ENCODE measurements at places on chromosomes 11 and 22.
A peak's percentile ranks its signal among the peaks of the same experiment; 100 is the strongest.

DNA sequence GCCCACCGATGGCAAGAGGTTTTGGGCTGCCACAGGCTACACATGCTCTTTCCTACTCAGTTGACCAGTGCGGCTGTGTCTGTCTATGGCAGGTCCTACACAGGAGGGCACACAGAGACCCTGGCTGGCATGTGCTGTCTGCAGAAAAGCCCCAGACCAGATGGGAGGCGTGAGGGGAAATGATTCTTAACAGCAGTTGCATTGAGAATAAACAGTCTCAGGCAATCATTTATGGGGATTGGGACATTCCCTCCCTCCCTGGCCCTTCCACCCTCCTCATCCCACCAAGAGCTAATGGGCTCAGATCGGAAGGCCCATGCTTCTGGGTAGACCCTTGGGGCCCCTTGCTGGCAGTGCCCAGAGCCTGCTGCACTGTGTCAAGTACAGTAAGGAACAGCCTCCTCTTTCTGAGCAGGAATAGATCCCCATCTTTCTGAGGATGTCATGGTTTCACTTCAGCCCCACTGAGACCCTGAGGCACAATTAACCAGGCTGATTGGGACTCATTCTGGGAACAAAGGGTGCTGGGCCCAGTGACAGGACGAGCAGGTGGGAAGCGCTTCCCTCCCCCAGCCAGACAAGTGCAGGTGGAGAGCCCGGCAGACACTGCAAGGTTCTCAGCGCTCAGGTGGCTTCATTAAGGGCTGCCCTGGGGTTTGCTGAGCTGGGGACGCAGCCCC, 28.3 kb downstream of the TSPAN18 start:
- H3K27me3 ChIP-seq = peaks cover 11% of the 10 kb centered on the region
- no peak for DNase-seq
- H3K27ac ChIP-seq = no peak overlapping the region
- no peak overlapping the region for H3K4me3 ChIP-seq
- no peaks in the 10 kb centered on the region for H3K4me1 ChIP-seq

DNA sequence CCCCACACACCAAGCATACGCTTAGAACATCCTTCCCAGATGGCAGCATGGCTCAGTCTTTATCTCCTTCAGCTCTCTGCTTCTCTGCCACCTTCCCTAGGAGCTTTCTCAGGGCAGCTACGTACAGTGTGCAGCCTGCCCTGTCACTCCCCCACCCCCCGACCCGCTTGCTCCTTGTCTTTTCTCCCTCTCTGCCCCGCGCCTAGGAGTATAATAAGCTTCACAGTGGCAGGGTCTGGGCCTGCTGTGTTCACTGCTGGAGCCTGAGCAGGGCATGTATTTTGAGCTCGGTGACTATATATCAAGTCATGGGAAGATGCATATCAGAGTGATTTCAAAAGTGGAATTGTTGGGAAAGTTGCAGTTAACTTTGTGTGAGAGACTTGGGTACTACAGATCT, 55.8 kb upstream of the ADSL start:
- H3K4me3 ChIP-seq = peak overlapping the region; percentile 8
- peaks cover 62% of the 10 kb centered on the region for H3K4me1 ChIP-seq
- no peaks in the 10 kb centered on the region for H3K27me3 ChIP-seq
- H3K27ac ChIP-seq = peak overlapping the region; percentile 92

GRCh38 chr11:108697872-108698473, 33.1 kb downstream of the DDX10 start:
- peaks cover 17% of the 10 kb centered on the region for H3K36me3 ChIP-seq
- H3K4me1 ChIP-seq = no peaks in the 10 kb centered on the region
- no peaks in the 10 kb centered on the region for H3K27me3 ChIP-seq

- H3K4me1 ChIP-seq = peaks cover 40% of the 10 kb centered on the region
- H3K4me3 ChIP-seq = peak overlapping the region; percentile 100
- H3K36me3 ChIP-seq = peaks cover 28% of the 10 kb centered on the region
- H3K27me3 ChIP-seq = peaks cover 2% of the 10 kb centered on the region
These were observed 796 bp upstream of the SF3B2 start for GRCh38 chr11:66051371-66051765.

DNA sequence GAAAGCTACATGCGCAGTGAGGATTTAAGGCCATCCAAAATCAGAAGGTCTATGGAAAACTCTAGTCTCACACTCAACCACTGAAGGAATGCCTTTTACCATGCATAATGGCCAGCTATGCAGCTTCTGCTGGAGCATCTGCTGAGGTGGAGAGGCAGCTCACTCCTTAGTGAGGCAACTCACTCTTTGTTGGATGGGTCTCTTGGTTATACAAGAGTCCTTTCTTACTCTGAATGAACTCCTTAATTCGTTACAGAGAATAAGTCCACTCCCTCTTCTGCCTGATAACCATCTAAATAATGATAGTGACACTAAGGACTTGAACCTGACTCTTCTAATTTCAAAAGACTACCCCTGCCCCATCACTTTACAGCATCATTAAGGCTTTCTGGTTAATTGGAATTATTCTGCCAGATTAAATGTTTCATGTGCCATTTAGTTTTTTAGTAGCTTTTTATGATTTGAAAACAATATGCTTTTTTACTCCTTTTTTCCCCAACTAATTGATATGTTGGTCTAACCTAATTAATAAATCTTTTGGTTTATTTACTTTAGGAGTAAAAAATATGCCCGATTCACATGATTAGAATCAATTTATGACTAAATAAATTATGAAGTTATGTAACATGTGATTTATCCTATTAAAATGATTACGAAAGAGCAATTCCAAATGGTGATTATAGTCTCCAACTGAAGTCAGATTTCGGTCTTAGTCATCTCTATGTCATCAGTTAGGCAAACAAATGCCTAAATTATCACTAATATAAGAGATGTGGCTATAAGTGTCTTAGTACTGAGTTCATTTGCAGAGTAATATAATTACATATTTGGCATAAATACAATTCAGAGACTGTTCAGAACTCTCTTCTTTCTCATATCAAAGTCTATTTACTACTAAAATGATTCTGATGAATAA, 286.7 kb upstream of the CCDC90B start:
- H3K4me1 ChIP-seq = no peaks in the 10 kb centered on the region
- H3K4me3 ChIP-seq = no peak overlapping the region
- no peaks in the 10 kb centered on the region for H3K36me3 ChIP-seq
- DNase-seq = no peak
- no peak overlapping the region for H3K27ac ChIP-seq

DNA sequence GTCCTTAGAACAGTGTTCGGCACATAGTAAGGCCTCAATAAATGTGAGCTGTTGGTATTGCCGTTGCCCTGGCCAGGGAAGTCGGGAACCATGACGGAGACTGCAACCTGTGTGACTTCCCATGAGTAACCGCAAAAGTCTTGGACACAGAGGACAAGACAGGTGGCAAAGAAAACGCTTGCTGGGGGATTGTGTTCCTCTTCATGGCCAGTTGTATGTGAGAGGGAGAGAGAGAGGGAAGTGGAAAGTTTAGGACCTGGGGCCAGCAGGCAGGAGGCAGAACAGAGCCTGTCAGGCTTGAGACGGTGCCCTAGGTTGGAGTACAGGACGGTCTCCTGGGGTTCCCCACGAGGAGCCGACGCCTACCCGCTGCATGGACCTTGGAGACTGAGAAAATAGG, 90.2 kb downstream of the CEP164 start:
- H3K27ac ChIP-seq = no peak overlapping the region
- DNase-seq = no peak
- peaks cover 2% of the 10 kb centered on the region for H3K36me3 ChIP-seq
- no peak overlapping the region for H3K4me3 ChIP-seq
- no peaks in the 10 kb centered on the region for H3K4me1 ChIP-seq

DNA sequence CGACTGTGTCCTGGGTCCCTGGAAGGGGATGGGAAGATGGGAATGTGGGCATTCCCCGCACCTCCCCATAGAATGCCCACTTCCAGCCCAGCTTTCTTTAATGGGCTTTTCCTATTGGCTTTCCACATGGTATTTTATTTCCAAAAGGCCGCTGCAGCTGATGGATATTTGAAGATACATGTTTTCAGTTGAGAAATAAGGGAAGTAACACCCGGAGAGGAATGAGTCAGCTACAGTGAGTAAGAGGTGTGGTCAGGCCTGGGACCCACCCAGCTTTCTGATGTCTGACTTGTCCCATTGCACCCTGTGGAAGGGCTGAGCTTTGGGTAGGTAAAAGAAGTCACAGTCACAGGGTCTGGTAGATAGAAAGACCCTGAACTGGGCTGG, 476.9 kb downstream of the MIAT start:
- DNase-seq = no peak
- peaks cover 7% of the 10 kb centered on the region for H3K4me1 ChIP-seq
- H3K27ac ChIP-seq = no peak overlapping the region
- no peak overlapping the region for H3K4me3 ChIP-seq

- no peaks in the 10 kb centered on the region for H3K27me3 ChIP-seq
- H3K4me3 ChIP-seq = no peak overlapping the region
- no peak for DNase-seq
- H3K36me3 ChIP-seq = peaks cover 13% of the 10 kb centered on the region
These were observed 5.4 kb upstream of the MAPK8IP1 start for GRCh38 chr11:45879803-45880686.

- H3K27ac ChIP-seq = no peak overlapping the region
- H3K4me3 ChIP-seq = no peak overlapping the region
- H3K36me3 ChIP-seq = no peaks in the 10 kb centered on the region
These were observed 3.6 kb upstream of the SLC5A4 start for GRCh38 chr22:32258791-32259190.

- H3K27ac ChIP-seq = no peak overlapping the region
- peaks cover 3% of the 10 kb centered on the region for H3K4me1 ChIP-seq
- no peaks in the 10 kb centered on the region for H3K36me3 ChIP-seq
- peak overlapping the region; percentile 33 for H3K4me3 ChIP-seq
These were observed 33.9 kb downstream of the PRDM11 start for GRCh38 chr11:45180179-45180847.

- peaks cover 3% of the 10 kb centered on the region for H3K36me3 ChIP-seq
- peak overlapping the region; percentile 73 for H3K27ac ChIP-seq
- DNase-seq = peak; percentile 18
- peak overlapping the region; percentile 50 for H3K4me3 ChIP-seq
- H3K27me3 ChIP-seq = peaks cover 27% of the 10 kb centered on the region
These were observed 160.4 kb downstream of the BRD1 start for GRCh38 chr22:49667236-49667635.

- DNase-seq = no peak
- H3K4me1 ChIP-seq = peaks cover 40% of the 10 kb centered on the region
- no peaks in the 10 kb centered on the region for H3K27me3 ChIP-seq
- no peak overlapping the region for H3K4me3 ChIP-seq
- H3K27ac ChIP-seq = no peak overlapping the region
These were observed 13.8 kb upstream of the MTFP1 start for GRCh38 chr22:30411780-30412179.

GRCh38 chr11:34915136-34916014, 804 bp downstream of the APIP start:
- H3K4me3 ChIP-seq = peak overlapping the region; percentile 98
- peaks cover 23% of the 10 kb centered on the region for H3K36me3 ChIP-seq

GRCh38 chr22:49901457-49901856, 16.8 kb downstream of the ALG12 start:
- no peak for DNase-seq
- no peaks in the 10 kb centered on the region for H3K27me3 ChIP-seq
- no peak overlapping the region for H3K4me3 ChIP-seq
- no peak overlapping the region for H3K27ac ChIP-seq

GRCh38 chr11:131885431-131885830, 515.0 kb downstream of the NTM start:
- H3K36me3 ChIP-seq = no peaks in the 10 kb centered on the region
- no peak overlapping the region for H3K27ac ChIP-seq
- H3K27me3 ChIP-seq = no peaks in the 10 kb centered on the region
- DNase-seq = no peak

GRCh38 chr22:20865875-20866445, 7.2 kb downstream of the SNAP29 start:
- H3K4me3 ChIP-seq = no peak overlapping the region
- H3K36me3 ChIP-seq = peaks cover 23% of the 10 kb centered on the region
- H3K27me3 ChIP-seq = no peaks in the 10 kb centered on the region

- peaks cover 3% of the 10 kb centered on the region for H3K4me1 ChIP-seq
- peaks cover 53% of the 10 kb centered on the region for H3K27me3 ChIP-seq
These were observed 3.7 kb upstream of the KCNC1 start for GRCh38 chr11:17730608-17731462.

DNA sequence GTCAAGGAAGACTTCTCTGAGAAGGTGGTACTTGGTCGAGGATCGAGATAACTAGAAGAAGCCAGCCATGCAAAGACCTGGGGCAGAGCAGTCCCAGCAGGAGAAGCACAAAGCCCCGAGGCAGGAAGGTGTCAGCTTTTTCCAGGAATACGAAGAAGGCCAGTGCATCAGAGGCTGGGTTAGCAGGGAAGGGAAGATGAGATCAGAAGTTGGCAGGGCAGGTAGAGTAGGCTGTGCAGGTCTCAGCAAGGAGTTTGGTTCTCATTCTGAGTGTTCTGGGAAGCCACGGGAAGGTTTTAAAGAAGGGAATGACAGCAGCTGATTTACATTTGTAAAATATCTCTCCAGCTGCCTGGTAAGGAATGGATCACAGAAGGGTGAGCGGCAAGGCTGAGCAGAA, 111.3 kb downstream of the TENM4 start:
- H3K36me3 ChIP-seq = no peaks in the 10 kb centered on the region
- H3K27me3 ChIP-seq = no peaks in the 10 kb centered on the region
- no peaks in the 10 kb centered on the region for H3K4me1 ChIP-seq
- no peak overlapping the region for H3K4me3 ChIP-seq
- DNase-seq = no peak
- H3K27ac ChIP-seq = no peak overlapping the region

- no peak overlapping the region for H3K27ac ChIP-seq
- no peak for DNase-seq
- no peak overlapping the region for H3K4me3 ChIP-seq
- peaks cover 19% of the 10 kb centered on the region for H3K27me3 ChIP-seq
- no peaks in the 10 kb centered on the region for H3K36me3 ChIP-seq
These were observed 7.7 kb downstream of the CCDC73 start for GRCh38 chr11:32786811-32787210.

- H3K4me1 ChIP-seq = peaks cover 2% of the 10 kb centered on the region
- H3K36me3 ChIP-seq = no peaks in the 10 kb centered on the region
- H3K27me3 ChIP-seq = no peaks in the 10 kb centered on the region
- H3K27ac ChIP-seq = no peak overlapping the region
- no peak overlapping the region for H3K4me3 ChIP-seq
These were observed 40.0 kb downstream of the KCNJ4 start for GRCh38 chr22:38415046-38415445.

DNA sequence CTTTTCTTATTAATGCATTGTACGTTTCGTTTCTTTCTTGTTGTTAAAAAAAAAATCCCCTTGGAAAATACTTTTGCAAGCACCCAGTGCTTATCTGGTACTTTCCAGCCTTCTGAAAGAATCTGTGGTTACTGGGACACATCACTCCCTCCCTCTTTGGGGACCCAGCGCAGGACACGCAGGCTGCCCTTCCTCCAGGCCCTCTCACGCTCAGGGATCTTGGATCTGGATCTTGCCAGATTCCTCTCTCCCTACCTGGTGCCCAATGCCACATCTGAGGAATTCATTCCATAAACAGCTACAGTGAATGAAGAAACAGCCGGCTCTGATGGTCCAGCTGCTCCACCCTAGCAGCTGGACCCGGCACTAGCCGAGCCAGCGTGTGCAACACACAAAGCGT, 55.7 kb downstream of the PHF21B start:
- no peaks in the 10 kb centered on the region for H3K4me1 ChIP-seq
- no peaks in the 10 kb centered on the region for H3K27me3 ChIP-seq
- H3K36me3 ChIP-seq = no peaks in the 10 kb centered on the region

GRCh38 chr11:122847466-122847865, 9.2 kb downstream of the CRTAM start:
- H3K36me3 ChIP-seq = no peaks in the 10 kb centered on the region
- no peak overlapping the region for H3K27ac ChIP-seq

- no peak for DNase-seq
- no peaks in the 10 kb centered on the region for H3K4me1 ChIP-seq
- no peak overlapping the region for H3K4me3 ChIP-seq
- no peak overlapping the region for H3K27ac ChIP-seq
- no peaks in the 10 kb centered on the region for H3K36me3 ChIP-seq
These were observed 6.1 kb downstream of the FADS3 start for GRCh38 chr11:61885166-61885778.

GRCh38 chr22:37985050-37985585, 763 bp upstream of the SOX10 start:
- H3K27me3 ChIP-seq = no peaks in the 10 kb centered on the region
- no peak for DNase-seq
- no peak overlapping the region for H3K4me3 ChIP-seq
- H3K4me1 ChIP-seq = no peaks in the 10 kb centered on the region
- H3K27ac ChIP-seq = no peak overlapping the region
